ENCODE measurements at places on chromosomes 7 and 10.

DNA sequence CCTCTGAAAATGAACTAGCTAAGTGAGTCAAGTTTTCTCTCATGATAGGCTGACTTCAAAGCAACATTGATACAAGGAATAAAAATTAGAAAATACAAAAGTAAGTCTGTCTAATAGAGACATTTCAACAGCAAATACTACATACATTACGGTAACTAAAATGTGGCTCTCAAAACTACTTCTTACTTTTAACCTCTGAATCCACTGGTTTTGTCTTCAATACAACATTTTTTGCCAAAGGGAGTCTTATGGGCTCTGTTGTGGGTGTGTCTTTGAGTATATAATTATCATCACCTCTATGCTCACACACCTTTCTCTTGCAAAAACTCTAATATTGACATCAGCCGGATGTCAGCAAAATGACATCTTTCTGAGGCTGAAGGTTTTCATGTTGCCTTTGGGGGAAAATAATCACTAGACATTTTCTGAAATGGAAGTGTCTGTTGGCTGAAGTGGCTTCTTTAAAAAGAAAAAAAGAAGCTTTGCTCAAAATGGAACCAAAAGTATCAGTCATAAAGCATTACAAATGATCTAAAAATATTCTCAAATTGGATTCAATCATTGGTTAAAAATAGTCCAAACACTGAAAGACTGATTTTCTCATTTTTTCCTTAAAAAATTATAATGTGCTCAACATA is 41.8 kb upstream of the FAM133B start:
- no peak for DNase-seq

- DNase-seq, result no peak
Observed at GRCh38 chr7:110407706-110408105, 683.2 kb upstream of the LRRN3 start.

GRCh38 chr10:68553599-68553998 is 6.5 kb upstream of the TET1 start:
- DNase-seq, result no peak

DNA sequence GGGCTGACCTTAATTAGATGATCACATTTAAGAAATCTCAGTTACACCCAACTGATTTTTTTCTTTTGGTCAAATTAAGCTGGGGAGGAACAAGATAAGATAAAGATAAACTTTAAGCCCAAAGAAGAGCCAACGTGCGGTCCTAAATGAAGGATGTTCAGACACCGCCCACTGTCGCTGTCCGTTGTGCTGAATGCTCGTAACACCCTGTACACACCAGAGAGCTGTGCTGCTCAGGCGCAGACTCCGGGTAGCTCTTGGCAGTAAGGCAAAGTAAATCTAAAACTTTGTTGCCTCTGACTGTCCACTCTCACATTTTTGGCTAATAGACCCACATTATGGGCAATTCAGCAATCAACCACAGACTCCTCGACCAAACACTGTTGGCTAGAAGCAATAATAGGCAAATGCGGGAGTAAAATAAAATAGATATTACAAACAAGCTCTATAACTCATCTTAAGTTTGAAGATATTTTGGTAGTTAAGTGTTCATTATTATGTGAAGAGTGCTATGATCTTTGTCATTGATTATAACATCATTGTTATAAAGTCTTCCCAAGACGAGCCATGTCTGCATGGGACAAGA is 57.1 kb downstream of the PLPP4 start:
- peak; percentile 64 for DNase-seq

DNA sequence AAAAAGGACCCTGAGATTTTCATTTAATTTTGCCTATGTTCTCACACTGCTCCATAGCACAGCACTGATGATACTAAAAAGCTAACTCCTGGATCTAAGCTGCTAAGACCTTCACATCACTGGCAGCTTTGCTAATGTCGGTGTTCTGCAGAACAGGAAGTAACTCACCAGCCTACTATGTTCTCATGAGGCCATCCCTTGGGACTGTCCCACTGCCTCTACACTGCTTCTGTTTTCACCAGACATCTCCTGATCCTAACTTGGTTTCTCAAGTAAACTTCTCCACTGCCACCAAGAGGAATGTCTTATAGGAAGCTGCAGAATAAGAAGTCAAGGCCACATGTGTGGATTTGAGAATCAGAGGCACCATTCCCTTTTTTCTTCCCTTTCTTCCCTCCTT is 15.1 kb downstream of the HTR7 start:
- no peak for DNase-seq

- DNase-seq, result no peak
Observed at GRCh38 chr10:92538231-92538958, 35.5 kb downstream of the IDE start.

- DNase-seq, result no peak
Observed at GRCh38 chr10:113628607-113629153, 35.2 kb downstream of the NRAP start.

DNA sequence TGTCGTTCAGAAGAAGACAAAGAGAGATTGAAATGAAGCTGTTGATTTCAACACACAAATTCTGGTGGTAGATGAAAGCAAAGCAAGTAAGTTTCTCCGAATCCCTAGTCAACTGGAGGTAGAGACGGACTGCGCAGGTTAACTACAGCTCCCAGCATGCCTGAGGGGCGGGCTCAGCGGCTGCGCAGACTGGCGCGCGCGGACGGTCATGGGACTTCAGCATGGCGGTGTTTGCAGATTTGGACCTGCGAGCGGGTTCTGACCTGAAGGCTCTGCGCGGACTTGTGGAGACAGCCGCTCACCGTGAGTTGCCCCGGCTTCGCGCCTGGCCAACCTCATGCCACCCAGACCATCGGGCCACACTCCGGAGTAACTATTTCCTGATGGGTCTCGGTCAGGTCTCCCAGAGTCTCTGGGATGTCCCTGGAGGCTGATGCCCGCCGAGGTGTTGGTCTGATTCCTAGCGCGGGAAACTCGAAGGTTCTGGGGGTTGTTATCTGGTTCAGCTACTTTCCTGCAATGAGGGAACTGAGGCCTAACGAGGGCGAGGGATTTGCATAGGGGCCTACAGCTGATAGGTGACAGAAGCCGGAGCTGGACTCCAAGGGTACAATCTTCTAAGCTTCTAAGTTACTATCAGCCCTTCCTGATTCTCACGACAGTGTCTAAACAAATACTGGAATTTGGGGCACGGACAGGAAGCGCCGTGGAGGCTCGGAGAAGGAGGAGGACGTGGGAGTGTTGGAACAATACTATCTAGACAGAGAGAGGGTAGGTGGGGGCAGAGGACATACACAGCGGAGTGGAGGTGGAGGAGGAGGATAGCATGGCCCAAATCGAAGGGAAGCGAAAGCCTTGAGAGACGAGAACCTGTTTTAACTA is at the start of gene RPP30:
Gene RPP30 (plus strand): TSS at position 209 of the 882 bp plus-strand sequence. CDS start 13 bp downstream, at position 222.
- DNase-seq, result peak; percentile 71

DNA sequence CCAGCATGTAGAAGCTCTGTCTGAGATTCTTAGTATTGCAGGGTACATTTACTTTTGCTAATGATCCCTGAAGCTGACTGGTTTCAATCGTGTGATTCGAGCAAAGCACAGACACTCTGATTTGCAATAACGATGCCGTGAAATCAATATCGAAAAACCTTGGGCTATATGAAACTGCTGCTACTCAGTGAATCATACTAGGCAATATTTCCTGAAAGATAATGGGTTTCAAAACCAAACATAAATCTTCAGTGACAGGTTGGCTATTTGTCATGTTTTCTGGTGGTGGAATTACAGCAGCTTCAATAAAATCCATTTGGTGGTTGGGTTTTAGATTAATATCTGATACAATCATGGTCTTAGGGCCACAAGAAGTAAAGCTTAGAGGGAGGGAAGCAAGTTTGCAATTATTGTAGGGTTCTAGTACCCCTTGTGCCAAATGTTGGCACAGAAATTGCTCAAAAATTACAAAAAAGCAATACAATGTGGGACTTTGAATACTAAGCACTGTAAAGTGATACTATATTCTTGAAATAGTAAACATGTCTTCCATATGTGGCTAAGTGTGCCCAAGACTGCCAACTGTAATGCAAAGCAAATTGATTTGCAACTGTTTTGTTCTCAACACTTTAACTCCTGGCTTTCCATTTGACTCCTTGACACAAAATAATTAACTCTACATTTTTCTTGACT is 112.4 kb upstream of the JAZF1 start:
- no peak for DNase-seq

- no peak for DNase-seq
Observed at GRCh38 chr10:12638103-12638502, 288.8 kb downstream of the CAMK1D start.

DNA sequence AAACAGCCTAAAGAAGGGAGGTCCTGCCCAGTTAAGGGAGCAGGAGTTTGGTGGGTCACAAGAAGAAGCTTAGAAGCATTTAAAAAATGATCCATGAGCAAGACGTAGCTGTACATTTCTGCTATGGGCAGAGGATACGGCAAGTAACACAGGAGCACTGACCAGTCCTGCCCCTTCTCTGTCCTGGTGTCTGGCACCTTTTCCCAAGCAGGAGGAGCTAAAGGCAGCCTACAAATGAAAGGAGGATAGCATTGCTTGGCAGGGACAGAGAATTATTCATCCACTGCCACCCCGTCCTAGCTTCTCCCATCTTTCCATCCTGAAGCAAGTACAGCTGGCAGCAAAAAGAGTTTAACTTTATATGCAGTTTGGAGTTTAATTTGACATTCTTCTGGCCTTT is 1077.6 kb downstream of the TYW1 start:
- no peak for DNase-seq

GRCh38 chr10:72704117-72704516 is 12.2 kb downstream of the MCU start:
- no peak for DNase-seq

DNA sequence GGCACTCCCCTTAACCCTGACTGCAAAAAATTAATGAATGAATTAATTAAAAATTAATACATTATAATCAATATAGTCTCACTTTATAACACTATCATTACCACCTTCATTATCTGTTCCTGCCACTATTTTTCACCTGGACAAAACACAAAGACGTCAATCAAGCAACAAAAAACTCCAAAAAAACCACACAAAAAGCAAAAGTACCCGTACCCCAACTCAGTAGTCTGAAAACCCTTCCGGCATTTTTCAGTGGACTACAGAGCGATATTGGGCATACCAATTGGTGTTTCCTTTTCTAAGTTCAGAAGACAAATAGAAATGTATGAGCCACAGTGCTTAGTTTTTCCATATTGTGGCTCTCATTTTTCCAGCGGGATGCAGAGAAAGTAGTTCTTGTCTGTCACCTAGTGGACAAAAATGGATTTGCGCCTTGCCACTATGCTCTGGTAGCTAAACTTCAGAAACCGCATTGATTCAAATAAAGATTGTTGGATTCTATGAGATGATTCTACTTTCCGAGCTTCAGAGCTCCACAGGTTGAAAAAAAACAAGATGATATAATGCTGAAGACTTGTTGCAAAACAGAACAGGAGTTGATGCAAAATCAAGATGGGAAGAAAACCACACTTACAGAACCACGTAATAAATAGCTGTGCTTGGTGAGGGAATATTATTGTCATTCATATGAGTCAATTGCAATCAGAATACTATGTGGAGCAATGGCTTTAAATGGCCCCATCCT is 50.6 kb upstream of the ITGB1 start:
- peak; percentile 37 for DNase-seq

GRCh38 chr10:48541144-48541795 is 63.6 kb downstream of the ARHGAP22 start:
- DNase-seq, result no peak

DNA sequence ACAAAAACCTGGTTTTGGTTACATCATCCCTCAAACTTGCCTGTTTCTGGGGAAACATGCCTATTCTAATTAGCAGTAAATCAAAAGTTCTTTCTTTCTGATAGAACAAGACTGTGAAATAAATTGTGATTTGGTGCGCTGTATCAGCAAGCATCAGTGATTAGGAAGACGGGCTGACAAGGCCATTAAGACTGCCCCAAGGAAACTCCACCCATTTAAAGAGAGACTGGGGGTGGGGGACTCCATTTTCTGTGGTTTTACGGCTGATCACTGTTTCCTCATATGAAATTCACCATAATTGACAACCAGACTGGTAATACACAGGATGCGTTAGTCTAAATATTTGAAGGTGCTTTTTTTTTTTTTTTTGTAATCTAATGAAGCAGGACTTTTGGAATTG is 68.7 kb downstream of the MBL2 start:
- DNase-seq, result no peak

GRCh38 chr7:116614499-116615262 is 57.3 kb upstream of the MET start:
- DNase-seq, result no peak

GRCh38 chr7:33258491-33258951 is 129.2 kb downstream of the BBS9 start:
- DNase-seq, result no peak

DNA sequence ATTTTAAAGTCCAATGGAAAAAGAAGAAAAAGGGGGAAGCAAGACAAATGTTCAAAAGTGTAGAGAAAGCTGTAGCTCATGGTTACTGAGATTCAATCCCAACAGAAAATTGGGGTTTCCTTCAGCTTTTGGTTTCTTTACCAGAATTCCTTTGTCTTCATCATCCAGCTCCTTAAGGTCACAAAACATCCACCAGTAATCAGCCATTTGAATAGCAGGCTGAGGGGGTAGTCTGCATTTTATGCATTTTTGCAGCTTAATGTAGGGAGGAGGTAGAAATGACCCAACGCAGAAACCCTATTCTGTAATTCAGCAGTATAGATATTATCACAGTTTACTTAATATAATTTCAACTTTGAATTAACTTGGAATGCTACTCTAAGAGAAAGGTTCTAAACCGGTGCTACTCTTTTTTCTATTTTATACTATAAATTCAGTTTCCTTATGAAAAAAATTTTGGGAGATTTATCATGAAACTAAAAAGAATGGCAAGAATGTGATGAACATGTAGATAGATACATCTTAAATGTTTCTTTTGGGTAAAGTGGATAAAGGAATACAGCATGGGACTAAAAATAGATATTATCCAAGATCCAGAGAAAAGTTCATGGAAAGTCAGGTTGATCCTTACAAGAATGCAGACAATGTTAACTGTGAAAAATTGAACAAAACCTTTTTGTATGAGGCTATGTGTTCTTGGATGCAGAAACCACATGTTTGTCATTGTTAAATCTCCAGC is 596.9 kb downstream of the PHTF2 start:
- no peak for DNase-seq

GRCh38 chr10:96548589-96548988 is 34.9 kb upstream of the TLL2 start:
- no peak for DNase-seq

- no peak for DNase-seq
Observed at GRCh38 chr7:74138945-74139843, 35.0 kb upstream of the EIF4H start.

DNA sequence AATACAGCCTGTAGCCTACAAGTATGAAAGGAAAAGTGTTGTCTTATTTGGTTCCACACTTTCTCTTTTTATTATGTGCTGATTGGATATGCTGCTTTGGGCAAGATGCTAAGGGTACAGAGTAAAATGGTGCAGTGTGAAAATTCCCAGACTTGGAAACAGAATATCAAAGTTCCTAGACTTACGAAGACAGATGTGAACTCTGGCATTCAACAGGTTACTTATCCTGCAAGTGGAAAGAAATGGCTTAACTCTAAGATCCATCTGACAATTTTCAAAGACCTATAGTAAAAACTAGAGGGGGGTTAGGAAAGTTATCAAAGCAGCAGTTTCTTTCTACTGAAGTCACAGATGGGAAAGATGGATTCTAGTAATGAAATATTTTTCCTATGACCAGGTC is 24.1 kb downstream of the CUTC start:
- DNase-seq, result no peak

GRCh38 chr10:100647928-100648327 is 97.5 kb upstream of the PAX2 start:
- no peak for DNase-seq

- DNase-seq, result no peak
Observed at GRCh38 chr10:2866569-2866968, 200.8 kb upstream of the PFKP start.

- DNase-seq, result no peak
Observed at GRCh38 chr7:25180592-25180923, 47.7 kb downstream of the NPVF start.
